ENCODE measurements at places on chromosomes 4 and X.
A peak's percentile ranks its signal among the peaks of the same experiment; 100 is the strongest.

DNA sequence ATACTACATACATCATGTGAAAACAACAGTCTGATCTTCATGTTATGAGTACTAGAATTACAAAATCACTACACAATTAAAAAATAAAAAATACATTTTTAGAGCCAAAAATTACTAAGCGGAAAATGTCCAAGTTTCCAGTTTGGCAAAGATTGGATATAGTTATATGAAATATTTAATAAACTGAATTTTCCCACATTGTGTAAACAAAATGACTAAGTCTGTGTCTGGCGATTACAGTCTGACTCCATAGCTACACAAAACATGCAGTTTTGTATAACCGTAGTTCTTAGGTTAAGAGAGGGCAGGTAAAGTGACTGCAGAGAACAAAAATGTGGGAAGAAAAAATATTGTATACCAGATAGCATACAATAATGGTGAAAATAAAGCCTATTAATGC, 59.2 kb upstream of the TMEM47 start:
- DNase-seq: no peak

DNA sequence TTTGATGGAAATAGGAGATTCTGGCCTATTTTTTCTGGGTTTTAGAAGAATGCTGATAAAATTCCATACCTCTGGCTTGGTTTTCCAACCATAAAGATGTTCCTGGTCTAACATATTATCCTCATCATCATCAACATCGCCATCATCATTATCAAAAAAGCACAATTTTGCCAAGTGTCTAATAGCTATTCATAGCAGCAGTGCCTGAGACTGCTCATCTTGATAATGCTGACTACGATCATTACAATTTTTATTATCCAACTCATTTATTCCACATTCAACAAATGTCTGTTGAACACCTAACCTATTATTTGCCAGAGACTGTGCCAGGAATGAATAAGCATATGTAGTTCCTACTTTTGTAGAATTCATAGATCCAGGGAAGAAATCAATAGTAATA, 303.5 kb upstream of the GATB start:
- no peak for DNase-seq

GRCh38 chr4:138010639-138011038, 231.5 kb downstream of the SLC7A11 start:
- no peak for DNase-seq

DNA sequence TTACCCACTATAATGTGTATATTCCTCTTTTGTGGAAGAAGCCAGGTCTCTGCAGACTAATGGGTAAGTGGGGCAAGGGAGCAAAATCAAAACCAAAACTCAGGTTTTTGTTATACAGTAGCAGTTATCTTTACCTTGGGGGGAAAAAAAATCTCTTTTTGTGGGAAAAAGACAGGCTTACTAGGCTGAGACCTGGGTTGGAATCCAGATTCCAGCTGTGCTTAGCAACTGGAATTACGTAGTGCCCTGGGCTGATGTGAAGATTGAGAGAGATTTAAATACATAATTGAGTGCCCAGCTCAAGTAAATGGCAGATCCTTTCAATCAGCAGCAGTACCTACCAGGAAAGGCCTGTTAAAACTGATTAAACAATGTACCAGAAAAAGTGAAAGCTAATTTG, 15.4 kb upstream of the SCD5 start:
- no peak for DNase-seq

GRCh38 chr4:22312113-22312512, 203.8 kb downstream of the ADGRA3 start:
- DNase-seq: no peak

DNA sequence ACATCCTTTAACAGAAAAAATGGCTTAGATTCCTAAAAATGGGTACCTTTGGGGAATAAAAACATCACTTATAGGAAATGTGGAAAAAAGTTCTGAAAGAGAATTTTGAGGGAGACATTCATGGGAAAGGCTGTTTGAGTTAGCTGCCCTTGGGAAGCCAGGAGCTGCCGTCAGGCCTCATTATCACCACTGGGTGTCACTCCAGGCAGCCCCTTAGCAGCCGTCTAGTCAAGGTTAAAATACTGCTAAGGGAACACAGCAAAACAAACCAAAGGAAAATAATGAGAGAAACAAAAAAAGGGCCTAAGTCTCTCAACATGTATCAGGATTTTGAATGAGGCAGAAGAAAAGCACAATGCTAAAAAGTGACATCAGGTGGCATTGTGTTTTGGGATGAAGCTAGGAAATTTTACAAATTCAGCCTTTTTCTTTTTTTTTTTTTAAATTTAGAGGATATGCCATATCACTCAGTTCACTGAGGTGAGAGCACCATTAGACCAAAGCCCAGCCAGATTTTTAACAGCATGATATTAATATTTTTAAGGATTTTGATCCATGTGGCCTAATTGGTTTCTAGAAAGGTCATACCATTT, 235.3 kb downstream of the GPAT3 start:
- peak; percentile 47 for DNase-seq

DNA sequence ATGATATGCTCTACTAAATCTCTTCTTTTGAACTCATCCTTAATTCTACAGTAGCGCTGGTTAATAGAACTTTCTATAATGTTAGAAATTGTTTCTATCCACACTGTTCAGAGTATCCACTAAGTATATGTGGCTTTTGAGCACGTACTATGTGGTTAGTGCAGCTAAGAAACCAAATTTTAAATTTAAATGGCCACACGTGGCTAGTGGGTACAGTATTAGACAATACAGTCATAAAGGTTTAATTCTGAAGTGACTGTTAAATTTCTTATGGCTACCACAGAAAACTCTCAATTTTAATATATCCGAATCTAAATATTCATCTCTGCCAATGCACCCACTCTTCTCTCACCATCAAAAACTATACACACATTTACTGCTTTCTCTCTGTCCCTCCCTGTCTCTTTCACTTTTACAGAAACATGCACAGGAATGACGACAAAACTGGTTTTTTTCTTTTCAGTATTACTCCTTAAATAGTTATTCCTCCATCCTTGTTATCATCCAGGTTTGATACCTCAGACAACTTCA, 583.9 kb downstream of the KCTD8 start:
- DNase-seq: no peak

- DNase-seq: no peak
Measured at GRCh38 chr4:148396986-148397673, 45.1 kb downstream of the NR3C2 start.
